CD4-positive, alpha-beta T cell treated with Interleukin-17A for 1 hour (primary cell): ENCODE measurements at places on chromosomes 7 and 10.
A peak's percentile ranks its signal among the peaks of the same experiment; 100 is the strongest.

GRCh38 chr10:121015916-121016315 is 164.8 kb downstream of the WDR11 start:
- DNase-seq, result no peak

GRCh38 chr7:139573871-139574270 is 50.4 kb downstream of the CLEC2L start:
- no peak for DNase-seq

DNA sequence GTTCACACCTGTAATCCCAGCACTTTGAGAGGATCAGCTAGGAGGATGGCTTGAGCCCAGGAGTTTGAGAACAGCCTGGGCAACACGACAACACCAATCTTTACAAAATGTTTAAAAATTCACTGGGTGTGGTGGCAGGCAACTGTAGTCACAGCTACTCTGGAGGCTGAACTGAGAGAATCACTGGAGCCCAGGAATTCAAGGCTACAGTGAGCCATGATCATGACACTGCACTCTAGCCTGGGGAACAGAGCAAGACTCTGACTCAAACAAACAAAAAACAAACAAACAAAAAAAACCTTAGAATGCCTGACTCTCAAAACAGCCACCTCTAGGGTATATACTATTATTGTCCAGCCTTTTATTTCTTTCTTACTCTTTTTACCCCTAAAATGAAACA is 56.5 kb upstream of the PAPSS2 start:
- DNase-seq, result no peak

DNA sequence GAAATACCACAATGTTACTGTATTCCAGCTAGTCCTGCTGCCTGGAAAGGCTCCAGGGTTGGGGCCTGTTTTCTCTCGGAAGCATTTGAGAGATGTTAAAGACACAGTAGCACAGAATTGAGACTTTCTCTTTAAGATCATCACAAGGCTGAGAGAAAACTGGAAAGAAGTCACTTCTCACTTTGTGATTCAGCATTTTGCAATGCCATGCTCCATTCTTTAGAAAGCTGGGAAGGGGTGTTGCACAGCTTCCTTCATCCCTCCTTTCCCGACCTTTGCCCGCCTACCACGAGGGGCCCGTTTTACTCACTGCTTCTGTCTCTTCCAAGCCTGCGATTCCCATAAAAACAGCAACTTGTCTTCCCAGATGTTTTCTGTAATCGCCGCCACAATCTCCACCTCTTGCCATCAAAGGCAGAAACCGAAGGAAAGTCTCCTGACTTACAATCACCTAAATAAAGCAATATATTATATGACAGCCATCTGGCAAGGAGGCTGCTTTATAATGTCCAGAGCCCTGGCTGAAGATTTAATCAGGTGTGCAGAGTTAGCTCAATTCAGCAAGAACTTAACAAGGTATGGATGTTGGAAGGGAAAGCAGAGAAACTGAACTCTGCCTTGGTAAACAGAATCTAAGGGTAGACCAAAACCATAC is 18.9 kb downstream of the NOD1 start:
- DNase-seq, result no peak

DNA sequence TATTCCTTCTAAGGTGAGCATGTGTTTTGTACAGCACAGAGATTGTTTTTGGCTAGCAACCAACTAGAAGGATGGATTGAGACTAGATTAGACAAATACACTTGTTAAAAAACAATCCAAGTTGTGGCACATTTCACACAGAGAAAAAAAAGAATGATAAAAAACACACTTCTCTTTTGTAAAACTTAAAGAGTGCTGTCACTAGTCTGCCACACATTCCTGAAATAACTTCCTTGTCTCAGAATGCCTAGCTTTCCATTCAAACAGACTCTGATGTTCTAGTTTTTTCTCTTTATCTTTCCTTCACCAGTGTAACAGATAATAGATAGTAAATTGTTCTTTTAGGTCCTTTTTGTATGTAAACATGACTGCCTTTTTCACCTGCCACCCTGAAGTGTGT is 11.4 kb downstream of the DLD start:
- DNase-seq, result no peak

DNA sequence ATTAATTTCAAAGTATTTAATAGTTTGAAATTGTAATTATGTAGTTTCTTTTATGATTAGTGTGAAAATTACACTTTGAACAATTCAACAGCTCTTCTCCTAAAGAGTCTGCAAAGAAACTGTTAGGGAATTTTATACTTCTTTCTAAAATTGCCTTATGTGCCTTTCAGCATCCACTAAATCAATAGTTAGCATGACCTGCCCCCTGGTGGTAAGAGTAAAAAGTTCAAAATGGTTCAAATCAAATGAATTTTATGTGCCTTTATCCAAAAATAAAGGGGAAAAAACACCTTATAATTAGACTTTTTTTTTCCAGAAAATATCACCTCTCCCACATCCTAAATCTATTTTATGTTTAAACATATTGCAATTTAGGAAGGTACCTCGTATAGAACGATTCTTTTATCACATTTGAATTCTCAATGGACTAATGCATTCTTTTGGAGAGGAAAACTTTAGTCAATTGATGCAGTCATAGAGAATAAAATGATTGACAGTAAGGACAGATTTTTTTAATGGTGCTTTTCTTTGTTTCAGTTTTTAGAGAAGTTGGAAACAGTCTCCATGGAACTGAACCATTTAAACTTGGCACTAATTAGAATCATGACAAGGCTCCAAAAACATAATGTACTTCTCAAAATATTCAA is 163.7 kb downstream of the SEMA3D start:
- peak; percentile 24 for DNase-seq

GRCh38 chr7:86814661-86815379 is 171.1 kb downstream of the GRM3 start:
- DNase-seq, result no peak

DNA sequence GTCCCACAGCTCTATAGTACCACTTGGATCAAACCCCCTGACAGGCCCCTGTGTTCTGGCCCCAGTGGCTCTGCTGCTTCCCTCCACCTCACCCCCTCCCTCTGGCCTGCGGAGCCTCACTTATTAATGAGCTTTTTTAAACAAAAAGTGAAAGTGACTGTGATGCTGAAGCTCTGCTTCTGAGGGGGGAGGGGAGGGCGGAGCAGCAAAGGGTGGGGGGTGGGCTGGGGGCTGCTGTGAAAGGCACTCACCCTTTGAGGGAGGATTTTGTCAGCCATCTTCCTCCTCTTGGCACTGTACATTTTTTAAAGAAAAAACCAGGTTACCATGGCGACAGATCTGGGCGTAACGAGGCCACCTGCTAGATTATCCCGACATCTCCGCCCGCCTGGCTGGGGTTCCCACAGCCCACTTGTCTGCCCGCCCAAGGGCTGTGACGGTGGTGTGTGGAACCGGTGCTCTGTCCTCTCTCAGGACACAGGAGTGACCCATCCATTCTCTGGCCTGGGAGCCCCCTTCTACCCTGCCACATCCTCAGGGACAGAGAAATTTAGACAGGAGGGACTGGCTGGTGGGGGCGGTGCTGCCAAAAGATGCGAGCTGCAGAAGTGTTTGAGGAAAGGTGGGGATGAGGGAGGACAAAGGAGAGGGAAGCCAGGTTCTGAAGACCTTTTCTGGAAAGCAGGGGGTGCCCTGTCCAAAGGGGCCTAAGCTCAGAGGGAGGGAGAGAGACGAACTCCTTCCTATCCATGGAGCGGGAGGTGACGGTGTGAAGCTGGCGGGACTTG is 4.9 kb downstream of the SMARCD3 start:
- peak; percentile 82 for DNase-seq

GRCh38 chr7:112063974-112064373 is 142.2 kb downstream of the DOCK4 start:
- DNase-seq, result no peak

DNA sequence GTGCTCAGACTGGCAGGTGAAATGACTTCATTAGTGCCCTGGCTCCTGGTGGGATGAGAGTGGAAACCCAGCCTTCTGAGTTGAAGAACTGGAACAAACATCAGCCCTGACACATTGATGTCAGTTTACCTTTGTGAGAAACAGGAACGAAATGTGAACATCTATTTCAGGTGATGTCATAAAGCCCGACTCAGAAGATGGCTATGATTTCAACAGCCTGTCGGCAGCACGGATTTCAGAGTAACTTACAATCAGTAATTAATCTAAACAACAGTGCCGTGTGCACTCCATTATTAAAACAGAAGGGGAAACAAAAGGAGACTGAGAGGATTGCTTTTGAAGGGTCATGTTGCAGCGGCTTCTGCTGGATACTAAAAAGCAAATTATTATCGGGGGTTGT is 243.2 kb downstream of the FRMD4A start:
- no peak for DNase-seq

DNA sequence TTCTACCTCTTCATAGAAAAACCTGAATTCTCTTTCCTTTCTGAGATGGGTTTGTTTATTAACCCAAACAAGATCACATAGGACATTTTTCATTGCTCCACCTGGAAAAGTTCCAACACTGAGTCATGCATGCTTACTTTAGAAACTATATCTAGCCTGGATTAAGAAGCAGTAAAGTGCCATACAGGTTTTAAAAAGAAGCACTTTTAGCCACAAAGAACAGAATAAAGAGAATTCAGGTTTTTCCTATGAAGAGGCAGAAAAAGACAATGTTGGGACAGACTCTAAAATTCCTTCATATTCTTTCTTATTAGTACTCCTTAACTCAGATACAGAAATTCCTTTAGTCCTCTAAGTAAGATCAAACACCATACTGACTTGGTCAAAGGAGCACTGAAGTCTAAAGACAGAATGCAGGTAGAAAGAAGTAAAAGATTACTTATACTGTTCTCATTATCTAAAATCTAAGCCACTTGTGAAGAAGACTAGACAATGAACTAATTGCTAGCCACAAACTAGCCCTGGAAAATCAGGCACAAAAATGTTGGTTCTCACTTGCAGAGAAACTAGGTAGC is 241.3 kb downstream of the ANK3 start:
- DNase-seq, result no peak

DNA sequence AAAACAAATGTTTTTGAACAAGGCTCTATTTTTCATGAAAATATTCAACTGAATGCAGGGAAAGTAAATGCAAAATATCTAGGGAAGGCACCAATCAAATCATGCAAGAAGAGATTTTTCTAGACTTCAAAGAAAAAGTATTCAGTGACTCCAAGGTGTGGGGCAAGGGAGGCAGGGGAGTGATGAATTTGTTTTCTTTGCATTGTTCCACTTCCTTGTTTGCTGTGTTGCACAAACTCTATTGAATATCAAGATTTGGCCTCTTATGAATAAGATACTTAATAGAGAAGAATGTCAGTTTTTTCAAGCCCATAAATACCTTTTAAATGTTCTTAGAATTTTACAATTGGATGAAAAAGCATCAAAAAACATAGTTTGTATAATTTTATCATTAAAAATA is 26.4 kb downstream of the STEAP1 start:
- no peak for DNase-seq
